ENCODE measurements at places on chromosomes 7 and 10.

GRCh38 chr7:48053736-48054135 lies 18.4 kb downstream of the C7orf57 start:
- no peak for DNase-seq

GRCh38 chr7:132102942-132103341 lies 473.3 kb downstream of the PLXNA4 start:
- no peak for DNase-seq

- no peak for DNase-seq
These were observed 64.3 kb downstream of the STEAP1B start for GRCh38 chr7:22435720-22436119.

DNA sequence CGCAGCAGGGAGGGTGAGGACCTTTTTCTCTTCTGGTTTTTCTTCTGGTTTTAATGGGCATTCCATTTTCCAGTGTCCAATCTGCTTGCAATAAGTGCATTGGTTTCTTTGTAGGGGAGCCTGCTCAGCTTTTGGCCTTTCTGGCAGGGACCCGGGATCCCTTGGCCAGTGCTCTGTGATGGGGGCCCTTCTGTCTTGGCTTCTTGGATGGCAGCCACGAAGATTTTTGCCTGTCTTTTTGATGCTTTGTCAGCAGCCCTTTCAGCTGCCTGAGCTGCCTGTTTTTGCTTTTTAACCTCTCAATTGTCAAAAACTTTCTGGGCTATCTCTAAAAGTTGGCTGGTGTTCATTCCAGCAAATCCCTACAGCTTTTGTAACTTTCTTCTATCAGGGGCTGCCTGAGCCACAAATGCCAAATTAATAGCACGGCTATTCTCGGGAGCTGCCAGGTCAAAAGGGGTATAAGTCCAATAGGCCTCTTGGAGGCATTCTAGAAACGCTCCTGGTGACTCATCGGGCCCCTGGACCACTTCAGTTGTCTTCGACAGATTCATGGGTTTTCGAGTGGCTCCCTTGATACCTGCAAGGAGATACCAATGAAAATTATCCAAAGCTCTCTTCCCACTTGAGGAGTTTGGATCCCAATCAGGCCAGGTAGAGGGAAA lies 179.9 kb upstream of the MBL2 start:
- DNase-seq = no peak

DNA sequence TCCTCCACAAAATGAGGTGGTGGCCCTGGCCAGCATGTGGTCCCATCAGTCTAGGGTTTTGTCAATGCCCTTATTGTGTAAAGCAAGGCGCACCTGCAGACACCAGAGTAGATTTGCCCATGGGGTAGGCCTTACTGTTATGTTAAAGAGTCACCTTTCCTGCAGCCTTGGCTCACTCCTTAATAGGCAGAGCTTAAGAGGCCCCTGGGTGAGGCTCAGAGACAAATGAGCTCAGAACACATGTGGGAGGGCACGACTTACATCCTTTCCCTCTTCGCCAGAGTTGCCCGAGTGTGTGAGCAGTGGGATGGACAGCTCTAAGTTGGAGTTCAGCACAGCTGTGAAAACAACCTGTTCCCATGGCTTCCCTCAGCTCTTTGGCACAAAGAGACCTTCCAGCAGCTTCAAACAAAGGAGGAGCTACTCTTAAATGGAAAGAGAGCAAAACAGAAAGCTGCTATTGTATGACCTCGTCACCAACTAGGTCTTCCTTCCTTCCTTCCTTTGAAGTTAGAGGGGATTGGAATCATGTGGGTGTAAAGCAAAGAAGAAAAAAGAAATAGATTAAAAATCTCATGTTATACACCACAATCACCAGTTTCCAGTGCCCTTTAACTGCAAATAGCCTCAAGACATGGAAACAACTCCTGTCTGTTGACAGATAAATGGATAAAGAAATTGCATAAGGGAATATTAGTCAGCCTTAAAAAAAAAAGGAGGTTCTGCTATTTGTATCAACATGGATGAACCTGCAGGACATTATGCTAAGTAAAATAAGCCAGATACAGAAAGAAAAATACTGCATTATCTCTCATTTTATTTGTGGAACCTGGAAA lies 11.9 kb upstream of the XPNPEP1 start:
- no peak for DNase-seq

DNA sequence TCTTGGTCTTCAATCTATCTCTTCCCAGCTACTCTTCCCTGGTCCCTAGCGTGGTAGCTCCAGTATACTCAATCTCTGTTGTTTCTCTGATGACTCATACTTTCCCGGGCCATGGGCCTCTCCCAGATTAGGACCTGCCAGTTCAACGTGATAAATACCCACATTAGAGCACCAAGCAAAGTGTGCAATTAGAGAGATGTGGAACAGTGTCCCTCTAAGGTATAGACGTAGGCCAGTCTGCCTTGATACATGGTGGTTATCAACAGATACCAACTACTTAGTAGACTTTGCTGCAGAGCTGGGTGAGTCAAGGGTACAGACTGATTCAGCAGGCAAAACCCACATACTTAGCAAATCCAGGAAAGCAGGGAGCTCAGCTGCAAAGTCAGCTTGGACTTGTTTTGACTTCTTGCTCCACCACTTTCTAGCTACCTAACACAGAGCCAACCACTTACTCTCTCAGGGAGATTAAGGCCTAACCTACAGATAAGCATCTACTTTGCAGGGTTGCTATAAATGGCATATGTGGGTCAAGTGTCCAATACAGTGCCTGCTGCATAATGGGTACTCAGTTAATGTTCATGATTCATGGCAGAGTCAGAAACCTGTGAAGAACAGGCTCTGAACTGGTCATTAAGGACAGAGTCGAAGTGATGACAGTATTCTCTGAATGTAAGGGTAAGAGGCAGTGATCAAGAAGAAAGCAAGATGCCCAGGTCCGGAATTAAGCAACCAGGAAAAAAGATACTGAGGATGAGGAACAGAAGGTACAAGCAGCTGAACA lies 176.1 kb downstream of the CHN2 start:
- peak; percentile 50 for DNase-seq

GRCh38 chr10:118332236-118332635 lies 9.9 kb downstream of the FAM204A start:
- no peak for DNase-seq

DNA sequence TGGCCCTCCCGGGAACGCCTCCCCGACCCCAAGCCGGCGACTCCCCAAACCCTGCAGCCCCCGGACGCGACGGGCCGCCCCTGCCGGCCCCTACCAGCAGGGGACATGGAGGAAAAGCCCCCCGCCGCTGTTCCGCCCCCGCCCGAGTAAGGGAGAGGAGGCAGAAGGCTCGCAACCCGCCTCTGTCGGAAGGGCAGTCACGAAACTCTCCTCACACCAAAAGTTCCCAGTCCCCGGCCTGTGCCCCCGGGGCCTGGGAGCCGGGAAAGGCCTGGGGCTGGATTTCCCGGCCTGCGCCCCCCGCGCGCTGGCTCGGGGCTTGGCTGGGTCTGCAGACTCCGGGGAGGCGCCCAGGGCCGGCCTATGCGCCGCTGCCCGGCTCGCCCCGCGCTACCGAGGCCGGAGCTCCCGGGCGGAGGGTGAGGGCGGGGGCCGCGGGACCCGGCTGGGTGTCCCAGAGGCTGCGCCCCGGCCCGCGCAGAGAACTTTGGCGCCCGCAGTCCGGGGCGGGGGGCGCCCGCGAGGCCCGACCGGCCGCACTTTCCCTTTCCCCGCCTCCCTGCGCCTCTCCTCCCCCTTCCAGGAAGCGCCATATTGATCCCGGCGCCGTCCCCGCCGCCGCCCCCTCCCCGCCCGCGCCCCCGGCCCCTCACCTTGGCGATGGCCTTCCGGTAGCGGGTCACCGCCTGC lies 728 bp downstream of the PARD3 start:
- DNase-seq = peak; percentile 35
